ENCODE measurements at places on chromosomes 12 and 14. TPM values are rescaled to one million over a fixed set of nuclear protein-coding genes. Genes with fewer than 3 reads are reported as not detected.

DNA sequence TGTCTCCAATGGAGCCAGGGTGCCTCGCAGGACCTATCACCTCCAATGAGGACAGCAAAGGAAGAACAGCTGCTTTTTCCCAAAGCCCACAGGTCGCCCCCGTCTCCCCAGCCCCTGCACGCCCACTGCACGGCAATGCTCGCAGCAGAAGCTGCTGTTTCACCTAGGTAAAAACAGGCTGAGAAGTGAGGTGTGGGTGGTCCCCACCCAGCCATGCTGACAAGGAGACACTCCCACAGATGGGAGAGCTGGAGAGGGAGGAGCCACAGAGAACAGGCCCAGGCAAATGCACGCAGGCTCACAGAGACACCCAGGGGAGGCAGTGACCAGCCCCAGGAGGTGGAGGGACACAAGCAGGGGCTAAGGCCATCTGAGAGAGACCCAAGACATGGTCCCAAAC is 10.4 kb downstream of the CFAP73 start:
- no peak for DNase-seq

GRCh38 chr14:99891266-99891665 is 98.1 kb downstream of the EML1 start:
- DNase-seq, result no peak

DNA sequence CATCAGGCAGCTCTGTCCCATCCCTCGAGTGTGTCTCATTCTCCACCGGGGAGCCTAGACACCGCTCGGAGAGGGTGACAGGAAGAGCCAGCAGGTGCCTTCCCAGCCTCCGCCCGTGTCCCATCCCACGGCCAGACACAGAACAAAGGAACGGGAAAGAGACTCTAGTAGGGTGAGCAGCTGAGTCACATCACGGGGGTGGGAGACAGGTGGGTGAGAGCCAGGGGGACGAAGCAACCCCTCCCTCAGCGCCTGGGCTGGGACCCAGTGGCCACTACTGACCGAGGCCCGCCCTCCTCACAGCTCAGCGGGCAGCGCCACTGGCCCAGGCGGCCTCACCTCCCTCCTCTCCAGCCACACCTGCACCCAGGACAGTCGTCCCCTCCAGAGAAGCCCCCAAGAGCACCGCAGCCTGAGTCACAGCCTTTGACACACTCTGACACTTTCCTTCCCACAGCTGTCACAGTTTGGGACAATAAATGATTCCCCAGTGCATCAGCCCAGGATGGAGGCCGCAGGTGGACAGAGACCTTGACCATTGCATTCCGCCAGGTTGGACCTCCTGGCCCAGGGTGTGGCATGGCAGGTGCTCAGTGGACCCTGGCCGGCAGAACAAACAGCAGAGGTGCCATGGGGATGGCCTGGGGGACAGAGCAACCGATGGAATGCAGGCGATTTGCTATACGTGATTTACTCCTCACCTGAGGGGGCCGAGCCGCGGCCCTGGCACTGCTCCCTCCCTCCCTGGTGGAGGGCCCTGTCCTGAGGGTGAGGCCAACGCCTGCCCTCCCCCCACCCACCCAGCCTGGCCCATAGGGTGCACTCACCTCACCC is 45.4 kb upstream of the GALNT9 start:
- no peak for DNase-seq

- no peak for DNase-seq
Measured at GRCh38 chr14:36515896-36516718, 3.9 kb downstream of the NKX2-1 start.

The PROX2 gene
- not detected for total RNA-seq

- DNase-seq, result no peak
Measured at GRCh38 chr12:65634626-65635331, 189.5 kb upstream of the HMGA2 start.

DNA sequence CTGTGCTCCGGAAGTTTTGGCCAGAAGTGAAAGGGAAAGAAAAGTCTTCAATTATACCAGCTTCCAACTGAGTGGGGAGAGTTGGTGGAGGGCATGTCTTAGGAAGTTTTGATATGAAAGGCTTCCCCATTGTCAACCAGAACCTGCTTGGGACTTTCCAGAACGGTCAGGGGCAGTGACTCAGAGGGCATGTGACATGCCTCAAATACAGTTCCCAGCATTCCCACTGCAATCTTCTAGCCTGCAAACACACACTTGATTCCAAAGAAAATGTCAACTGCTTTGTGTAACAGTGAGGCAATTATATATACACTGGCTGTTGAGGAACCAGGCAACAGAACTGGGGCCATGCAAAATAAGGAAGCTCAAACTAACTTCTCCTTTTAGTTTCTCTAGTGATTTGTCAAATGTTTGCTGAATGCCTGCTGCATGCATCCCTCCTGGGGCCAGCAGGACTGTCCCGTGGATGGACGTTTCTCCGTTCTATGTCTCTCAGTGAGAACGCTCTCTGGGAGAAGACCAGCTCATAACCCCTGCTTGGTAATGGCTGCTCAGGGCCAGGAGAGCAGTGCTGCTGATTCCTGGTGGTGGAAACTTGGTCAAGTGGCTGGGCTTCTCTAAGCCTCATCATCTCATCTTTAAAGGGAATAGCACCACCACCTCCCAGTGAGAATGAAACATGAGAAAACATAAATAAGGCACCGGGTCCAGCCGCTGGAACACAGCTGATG is 18.3 kb downstream of the SLC25A47 start:
- peak; percentile 81 for DNase-seq

DNA sequence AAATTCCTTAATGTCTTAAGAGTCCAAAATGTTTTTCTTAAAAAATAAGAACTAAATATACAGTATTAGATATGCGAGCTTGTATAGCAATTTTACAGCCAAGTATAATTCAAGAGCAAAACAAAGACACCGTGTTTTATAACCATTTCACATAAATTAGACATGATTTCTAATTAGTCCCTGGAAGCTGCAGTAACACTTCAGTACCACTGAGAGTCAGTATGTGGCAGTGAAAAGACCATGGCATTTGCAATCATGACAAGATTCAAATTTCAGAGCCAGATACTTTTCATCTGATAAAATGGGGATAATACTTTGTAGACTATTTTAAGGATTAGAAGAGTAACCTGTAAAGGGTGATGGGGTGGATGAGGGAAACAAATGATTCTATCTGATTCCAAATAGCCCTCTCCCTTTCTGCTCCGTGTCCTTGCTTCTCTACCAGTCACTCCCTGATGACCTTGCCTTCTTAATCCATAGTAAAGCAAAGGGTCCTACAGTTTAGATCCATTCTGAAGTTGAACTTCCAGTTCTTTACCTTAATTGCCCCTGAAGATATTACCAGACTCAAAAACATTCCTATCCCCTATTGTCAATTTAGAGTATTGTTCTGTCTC is 145.4 kb upstream of the ABCD2 start:
- no peak for DNase-seq

The RNASE7 gene
- total RNA-seq, result not detected
